ENCODE measurements at places on chromosomes 3 and 15. TPM values are rescaled to one million over a fixed set of nuclear protein-coding genes. Genes with fewer than 3 reads are reported as not detected.

DNA sequence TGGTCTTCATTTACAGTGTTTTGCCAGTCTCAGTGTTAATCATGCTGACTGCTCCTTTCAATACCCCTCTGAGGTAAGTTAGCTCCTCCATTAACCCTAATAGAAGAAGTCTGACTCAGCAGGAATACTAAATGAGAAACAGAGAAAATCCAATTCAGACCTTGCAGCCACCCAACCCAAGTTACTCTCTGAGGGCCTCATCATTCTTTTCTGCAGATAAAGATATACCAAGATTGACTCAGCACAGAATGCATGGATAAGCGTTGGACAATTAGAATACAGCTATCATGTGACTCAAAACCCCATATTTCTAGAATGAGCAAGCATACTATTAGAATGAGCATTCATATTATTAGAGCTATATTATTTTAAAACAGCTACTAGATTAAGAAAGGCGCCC lies 389.1 kb upstream of the SGO1 start:
- DNase-seq, result no peak

GRCh38 chr3:157581371-157581770 lies 78.2 kb upstream of the VEPH1 start:
- no peak for DNase-seq

GRCh38 chr3:17550624-17551023 lies 191.8 kb downstream of the TBC1D5 start:
- no peak for DNase-seq

- no peak for DNase-seq
Observed at GRCh38 chr3:195209847-195210265, 61.1 kb downstream of the XXYLT1 start.

DNA sequence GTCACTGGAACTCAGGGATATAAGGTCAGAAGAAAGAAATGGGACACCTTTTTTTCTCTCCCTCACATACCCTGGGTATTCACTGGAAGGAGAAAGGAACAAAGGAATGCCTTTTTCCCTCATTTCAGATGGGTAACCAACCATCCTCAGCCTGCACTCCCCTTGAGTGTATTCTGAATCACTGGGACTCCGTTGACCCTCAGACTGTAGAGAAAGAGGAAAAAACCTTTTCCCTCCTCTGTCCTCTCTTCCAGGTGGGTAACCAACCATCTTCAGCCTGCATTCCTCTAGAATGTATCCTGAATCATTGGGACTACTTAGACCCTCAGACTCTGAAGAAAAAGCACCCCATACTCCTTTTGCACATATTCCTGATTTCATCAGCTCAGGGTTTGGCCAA lies 11.4 kb downstream of the PRR20G start:
- DNase-seq, result no peak

DNA sequence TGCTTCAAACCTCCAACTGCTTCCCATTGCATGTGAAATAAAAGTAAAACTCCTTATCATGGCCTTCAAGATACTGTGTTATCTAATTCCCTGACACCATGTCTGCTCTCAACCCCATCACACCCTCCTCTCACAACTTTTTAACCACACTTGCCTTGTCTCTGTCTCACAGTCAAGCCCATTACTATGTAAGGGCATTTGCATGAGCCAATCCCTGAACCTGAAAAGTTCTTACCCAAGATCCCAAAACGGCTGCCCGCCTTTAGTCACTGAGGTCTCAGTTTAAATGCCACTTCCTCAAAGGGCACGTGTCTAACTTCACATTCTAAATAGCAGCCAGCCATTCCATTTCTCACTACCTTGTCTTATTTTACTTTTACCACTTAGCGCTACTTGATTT lies 83.1 kb downstream of the SST start:
- DNase-seq, result no peak

DNA sequence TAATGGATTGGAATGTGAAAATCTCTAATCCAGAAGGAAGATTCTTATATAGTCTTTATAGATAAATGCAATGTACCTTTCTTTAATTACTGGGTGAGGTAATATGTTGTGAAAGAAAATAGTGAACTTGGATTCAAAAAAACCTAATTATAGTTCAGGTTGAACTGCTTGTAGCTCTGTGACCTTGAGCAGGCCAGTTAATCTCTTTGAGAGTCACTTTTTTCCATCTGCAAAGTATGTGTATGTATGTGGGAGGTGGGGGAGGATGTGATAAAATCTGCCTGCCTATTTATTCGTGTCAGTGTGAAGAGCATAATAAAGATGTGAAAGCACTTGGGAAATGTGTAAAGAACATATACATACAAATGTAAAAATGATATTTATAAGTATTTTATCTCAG lies 34.4 kb downstream of the GLCE start:
- no peak for DNase-seq

DNA sequence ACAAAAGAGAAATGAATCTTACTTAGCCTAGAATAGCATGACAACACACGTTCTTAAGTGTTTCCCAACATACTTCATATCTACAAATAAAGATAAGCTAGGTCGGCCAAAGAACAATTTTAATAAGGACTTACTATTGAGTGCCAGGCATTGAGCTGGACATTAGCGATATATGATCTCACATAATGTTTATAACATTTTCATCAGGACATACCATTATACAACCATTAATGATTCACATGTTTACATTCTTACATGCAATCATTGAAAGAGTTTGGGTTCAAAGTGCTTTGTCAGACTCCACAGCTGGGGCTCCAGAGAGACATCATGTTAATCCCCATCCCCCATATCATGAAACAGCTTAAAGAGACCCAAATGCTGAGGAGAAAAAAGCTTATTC lies 189.0 kb downstream of the STT3B start:
- DNase-seq, result no peak

DNA sequence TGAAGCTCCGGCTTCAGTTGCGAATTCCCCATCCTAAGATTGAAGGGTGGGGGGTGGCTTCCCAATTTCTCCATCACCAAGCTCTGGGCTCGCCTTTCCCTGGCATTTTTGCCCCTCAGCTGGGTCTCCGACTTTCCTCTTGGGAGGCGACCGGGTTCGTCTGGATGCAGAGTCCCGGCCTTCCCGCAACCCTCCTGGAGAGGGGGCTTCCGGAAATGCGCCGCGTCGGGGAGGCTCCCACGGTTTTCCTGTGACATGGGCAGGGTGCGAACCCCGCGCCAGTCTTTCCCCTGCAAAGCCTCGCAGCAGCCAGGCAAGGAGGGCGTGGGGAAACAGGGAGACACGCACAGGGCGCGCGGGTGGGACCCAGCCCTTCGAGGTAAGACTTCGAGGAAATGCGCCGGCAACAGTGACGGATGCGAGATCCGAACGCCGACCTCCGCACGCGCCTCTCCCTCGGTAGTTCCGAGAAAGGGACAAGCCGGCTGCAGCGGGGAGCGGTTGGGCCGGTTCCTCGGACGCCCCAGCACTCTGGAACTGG lies 466 bp upstream of the HCN4 start:
- no peak for DNase-seq

DNA sequence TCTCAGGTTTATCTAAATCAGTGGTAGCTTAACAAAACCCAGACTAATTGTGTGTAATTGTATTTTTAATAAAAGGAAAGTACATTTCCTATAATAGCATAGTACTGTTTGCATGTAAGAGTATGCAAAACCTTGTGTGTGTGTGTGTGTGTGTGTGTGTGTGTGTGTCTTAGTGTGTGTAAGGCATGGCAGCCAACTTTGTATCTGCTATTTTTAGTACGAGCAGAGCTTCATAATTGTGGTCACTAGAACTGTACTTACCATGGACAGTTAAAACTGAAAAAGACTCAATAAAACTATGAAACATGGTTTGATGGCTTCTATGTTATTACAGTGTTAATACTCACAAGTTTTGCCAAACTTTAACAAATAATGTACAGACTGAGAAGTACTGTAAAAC lies 6.2 kb downstream of the P2RY1 start:
- no peak for DNase-seq

- no peak for DNase-seq
Observed at GRCh38 chr3:126880901-126881300, 102.0 kb upstream of the PLXNA1 start.

DNA sequence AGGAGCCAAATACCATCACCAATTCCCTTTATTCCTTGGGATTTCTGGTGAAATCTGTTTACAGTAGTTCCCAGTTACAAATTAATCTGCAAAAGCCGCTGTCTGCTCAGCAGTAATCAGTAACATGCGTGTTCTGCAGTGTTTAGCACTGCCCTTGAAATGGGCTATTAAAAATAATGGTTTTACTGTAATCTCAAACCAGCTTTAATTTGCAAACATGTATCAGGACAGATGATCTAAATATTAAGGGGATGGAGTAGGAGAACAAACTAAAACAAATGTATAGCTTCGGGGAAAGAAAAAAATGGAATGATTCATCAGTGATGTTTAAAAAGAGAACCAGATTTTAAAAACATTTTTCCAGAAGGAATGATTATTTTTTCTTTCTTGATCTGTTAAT lies 513.2 kb downstream of the MECOM start:
- no peak for DNase-seq

DNA sequence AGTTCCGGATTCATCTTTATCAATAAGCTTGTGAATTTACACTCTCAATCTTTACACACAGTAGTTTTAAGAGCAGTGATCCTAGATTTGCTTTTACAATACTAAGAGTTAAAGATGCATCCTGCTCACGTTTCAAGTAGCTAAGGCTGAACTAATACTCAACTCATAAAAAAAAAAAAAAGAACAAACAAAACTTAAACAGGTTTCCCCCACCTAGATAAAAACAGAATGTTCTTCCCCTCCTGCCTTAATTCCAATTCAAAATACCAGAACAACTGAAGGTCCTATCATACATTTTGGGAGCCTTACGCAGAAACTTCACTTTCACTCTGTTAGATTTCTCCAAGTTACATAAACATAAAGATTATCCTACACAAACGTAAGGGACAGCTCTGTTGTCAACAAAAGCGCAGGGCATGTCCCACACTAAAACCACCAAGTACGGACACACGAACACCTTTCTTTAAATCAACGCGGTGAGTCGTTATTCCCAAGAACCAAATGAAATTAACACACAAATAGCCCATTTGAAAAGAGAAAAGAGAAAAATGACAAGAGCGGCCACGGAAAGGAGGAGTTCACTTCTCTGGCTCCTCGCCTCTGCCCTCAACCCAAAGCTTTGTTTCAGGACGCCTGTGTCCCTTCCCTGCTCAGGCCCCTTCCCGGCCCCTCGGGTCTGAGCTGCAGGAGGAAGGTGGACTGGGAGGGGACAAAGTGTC lies 941 bp downstream of the CBLB start:
- no peak for DNase-seq

PSTPIP1 gene
- total RNA-seq, result 6.3 TPM

All from mucosa of descending colon (tissue), 3 donors.